CD4-positive, alpha-beta T cell treated with Interferon gamma for 1 hour (primary cell): ENCODE measurements at places on chromosomes 16 and 17.

DNA sequence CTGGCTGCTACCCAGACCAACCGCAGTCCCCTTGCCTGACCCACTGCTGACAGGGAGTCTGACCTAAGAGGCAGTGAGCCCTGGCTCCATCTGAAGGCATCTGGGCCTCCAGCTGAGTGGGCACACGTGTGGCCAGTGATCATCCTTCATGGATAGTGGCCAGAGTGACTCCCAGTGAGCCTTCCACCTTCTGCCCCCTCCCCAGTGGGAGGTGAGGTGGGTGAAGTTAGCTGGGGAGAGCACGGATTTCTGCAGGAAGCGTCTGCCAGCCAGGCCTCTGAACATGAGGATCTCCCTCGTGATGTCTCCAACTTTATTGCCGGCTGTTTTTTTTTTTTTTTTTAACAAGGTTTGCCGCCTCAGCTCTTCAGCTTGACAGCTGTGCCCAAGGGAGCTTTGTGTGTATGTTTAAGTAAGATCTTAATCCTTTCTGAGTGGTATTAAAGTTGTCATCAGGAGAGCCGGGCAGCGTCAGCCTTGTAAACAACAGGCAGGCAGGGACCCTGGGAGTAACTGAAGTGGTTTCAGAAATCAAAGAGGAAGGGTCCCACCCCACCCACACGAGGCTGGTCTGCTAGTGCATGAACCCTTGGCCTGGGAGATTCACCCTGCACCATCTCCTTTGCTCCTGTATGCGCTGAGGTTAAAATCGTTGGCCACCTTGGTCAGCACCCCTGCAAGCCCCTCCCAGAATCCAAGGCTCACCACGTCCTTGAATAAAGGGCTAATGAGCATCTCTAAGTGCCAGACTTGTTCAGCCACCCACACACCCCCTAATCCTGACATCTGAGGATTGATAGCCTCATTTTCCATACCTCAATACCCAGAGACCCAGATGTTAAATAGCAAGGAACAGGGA lies 33.3 kb downstream of the RHBDL3 start:
- DNase-seq, result no peak

- no peak for DNase-seq
Observed at GRCh38 chr17:81210868-81211267, 11.9 kb downstream of the CEP131 start.

DNA sequence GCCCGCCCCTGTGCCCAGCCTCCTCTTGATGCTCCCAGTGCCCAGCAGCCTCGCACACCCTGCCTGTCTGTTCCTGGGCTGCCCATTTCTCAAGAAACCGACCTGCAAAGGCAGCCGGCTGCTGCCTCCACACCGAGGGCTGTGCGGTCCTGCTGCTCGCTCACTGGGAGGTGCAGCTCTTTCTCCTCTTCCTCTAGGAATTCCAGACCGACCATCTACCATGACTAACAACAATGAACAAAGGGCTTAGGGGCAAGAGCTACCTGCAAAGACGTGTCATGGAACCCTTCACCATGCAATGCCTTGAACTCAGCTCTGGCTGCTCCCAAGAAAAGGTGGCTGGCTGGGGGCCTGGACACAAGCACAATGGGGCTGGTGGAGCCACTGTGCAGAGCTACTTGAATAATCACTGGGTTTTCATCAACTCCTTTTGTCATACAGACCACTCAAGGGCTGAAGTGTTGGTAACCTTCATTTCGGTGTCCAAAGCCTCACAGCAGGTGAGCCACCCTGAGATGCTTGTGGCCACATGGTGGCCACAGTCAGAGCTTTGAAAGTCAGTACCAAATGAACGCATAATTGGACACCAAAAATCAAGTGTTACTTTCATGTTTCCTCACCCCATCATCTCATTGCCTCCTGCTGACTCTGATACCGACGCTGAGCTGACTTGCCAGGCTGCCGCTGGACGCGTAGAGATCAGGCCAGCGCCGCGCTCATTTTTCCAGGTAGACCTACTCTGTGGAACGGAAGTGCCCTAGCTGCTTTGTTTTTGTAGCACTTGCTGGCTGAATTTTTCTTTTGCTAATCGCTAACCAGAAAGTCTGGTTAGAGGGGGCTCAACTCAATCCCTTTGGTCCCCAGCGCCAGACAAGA lies 19.8 kb downstream of the CYB561 start:
- no peak for DNase-seq

DNA sequence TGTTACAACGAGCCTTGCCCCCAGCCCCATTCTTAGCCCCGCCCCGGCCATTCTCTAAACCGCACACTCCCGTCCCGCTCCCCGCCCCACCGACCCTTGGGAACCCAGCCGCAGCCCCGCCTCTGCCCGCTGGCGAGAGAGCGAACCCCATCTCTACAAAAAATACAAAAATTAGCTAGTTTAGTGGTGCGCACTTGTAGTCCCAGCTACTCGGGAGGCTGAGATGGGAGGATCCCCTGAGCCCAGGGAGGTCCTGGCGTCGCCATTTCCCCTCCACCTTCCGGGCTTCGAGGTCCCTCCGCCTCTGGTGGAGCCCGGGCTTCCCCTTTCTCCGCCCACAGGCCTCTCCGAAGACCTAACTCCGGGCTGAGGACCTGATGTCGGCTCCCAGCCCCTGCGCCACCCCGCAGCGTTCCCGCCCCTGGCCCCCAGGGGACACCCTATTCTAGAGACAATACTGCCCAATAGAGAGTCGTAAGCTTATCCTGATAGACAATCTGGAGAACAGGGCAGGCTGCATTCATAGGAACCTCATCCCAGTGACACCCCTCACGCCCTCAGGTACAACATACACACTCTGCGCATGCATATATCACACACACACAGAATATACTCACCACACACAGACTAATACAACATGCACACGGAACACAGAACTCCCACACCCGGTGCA lies 480 bp upstream of the PROCA1 start:
- peak; percentile 73 for DNase-seq

GRCh38 chr16:69003500-69003899 lies 102.0 kb upstream of the HAS3 start:
- DNase-seq, result no peak

- DNase-seq, result peak; percentile 25
Observed at GRCh38 chr17:65013613-65014391, 42.7 kb downstream of the GNA13 start.

DNA sequence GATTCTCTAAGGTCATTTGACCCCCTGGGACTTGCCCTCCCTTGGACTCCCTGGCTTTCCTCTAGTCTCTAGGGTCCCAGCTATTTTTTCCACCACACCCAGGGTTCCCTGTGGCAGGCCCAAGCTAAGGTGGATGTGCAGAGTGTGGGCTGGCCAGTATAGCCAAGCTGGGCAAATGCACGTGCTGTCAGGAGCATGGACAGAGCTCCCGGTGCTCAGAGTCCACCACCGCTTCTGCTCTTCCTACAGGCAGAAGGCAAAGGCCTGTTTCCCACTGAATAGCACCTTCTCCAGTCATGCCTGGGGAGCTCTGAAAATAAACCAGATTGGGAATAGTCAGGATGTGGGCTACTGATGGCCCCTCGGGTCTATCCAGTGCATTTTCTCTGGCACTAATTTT lies 53.3 kb downstream of the GNAO1 start:
- no peak for DNase-seq

DNA sequence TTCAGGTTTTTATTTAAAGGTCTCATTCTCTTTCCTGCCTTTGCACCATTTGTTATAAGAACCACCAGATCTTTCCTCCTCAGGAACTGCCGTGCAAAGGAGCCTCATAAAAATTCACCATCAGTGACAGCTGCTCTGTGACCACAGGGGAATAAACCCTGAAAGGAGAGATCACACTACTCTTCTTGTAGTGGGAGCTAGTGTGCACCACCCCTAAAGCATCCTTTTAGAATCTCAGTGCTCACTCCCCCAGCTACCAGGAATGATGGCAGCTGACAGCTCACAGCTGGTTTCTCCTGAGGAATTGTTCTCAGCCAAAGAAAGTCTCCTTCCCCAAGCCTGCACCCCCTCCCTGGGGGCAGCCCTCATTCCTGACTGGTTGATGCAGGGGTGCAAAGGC lies 18.7 kb downstream of the VAT1L start:
- DNase-seq, result no peak

DNA sequence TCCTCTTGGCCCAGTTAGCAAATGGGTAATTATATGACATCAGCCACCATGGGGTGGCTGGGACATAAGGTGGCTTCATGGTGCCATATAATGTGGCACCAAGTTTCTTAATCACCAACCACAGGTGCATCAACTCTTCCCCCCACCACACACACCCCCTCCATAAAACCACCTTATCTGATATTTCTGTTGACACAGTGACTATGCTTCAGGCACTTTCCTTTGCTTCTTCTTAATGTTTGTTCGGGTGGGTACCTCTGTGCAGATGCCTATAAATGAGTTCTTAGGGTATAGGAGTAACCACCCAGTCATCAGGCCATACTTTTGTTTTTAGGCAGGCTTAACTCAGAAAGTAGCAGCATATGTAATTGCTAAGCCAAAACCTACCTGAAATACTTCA lies 29.5 kb downstream of the RNF43 start:
- DNase-seq, result no peak

- no peak for DNase-seq
Observed at GRCh38 chr17:83064021-83064731, 15.2 kb upstream of the METRNL start.

DNA sequence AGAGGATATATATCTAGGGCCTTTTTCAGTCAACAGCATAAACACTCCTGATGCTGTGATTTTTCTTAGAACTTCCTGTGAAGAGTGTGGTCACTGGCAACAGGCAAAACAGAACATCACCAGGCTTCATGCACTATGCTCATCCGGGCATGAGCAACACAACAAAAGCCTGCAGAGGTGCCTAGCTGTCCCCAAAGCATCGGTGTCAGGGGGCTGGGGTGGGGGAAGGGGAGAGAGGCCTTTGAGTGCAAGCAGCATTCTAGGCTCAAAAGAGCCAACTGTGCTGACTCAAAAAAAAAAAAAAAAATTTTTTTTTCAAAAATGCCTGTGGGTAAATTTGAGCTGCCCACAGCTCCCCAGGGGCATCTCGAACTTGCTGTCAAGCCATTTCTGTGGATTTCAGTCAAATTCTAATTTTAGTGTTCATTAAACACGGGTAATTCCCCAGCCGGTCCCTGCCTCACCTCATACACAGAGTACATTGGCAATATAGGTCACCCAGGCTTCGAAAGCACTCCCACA lies 194.6 kb upstream of the DYNLRB2 start:
- DNase-seq, result no peak

DNA sequence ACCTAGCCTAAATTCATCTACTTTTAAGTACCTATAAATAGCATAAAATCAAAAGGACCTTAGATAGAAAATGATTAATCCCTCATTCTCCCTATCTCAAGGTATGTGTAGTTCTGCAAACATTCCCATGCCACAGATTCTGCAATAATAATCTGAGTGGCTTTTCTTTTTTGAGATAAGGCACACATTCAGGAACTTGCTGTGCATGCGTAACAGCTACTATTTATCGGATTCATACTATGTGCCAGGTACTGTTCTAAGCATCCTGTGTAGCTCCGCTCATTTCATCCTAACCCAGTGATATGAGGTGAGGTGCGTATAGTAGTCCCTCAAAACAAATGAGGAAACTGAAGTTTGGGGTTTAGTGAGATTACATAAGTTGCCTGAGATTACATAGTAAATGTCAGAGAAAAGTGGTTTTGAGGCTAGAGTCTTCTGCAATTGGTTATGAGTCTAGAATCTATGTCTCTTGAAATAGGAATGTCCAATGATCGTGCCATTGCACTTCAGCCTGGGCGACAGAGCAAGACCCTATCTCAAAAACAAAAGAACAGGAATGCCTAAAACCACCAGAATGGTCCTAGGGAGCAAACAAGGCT lies 2.0 kb upstream of the ZNF263 start:
- no peak for DNase-seq

DNA sequence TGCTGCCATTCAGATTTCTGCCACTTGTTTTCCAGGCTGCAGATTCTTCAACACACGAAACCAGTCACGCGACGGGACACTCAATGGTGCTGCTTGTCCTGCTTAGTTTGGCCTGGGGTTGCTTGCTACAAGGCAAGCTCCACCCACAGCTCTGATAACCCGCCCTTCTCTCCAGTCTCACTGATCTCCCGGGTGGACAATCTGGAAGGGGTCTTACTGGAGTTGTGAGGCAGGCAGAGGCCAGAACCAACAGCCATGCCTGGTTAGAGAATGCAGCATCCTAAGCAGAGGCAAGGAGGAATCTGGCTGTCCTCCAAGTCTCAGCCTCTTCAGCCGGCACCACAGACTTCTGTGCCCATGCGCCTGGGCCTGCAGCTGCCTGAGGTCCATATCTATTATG lies 119.1 kb downstream of the KCNJ12 start:
- no peak for DNase-seq

GRCh38 chr16:62088731-62089410 lies 52.6 kb upstream of the CDH8 start:
- DNase-seq, result no peak

- DNase-seq, result no peak
Observed at GRCh38 chr16:27304102-27304501, 9.7 kb upstream of the IL4R start.

DNA sequence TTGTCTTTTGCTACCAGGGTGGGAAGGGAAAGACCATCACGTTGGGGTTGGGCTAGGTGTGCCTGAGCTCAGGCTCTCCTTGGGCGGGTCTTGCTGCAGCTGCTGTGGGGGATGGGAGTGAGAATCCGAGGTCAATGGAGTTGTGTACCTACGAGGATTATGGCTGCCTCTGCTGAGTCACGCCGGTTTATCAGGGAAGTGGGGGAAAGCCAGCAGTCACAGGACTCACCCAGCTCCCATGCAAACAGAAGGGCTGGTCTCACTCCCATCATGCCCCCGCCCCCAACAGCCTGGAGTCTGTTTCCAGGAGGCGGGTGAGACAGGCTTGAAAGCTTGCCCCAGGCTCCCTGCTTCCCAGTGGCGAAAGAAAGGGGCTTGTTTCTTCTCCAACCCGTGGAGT lies 1259.0 kb upstream of the GOT2 start:
- DNase-seq, result no peak

GRCh38 chr17:74289688-74290087 lies 15.7 kb downstream of the DNAI2 start:
- no peak for DNase-seq

- no peak for DNase-seq
Observed at GRCh38 chr17:78997231-78997741, 12.3 kb downstream of the CANT1 start.

GRCh38 chr17:78110363-78111015 lies 18.1 kb downstream of the TMC6 start:
- no peak for DNase-seq
